ENCODE measurements at places on chromosomes 1 and 21.

DNA sequence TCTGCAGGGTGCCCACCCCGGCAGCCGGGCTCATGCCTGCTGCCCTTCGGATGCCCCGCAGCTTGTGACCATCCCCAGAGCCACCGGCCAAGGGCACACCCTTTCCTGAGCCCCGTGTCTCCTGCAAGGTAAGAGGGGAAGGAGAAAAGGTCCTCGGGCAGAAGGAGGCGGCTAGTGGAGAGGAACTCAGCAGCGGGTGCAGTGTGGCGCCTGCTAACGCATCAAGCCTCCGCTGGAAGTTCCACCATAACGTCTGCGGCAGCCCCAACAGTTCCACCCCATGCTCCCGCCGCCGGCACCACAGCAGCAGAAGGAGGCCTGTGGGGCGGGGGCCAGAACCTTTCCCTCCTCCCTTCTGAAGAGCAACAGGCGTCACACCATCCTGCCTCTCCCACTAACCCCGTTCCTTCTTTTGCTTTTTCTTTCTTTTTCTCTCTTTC lies 990 bp downstream of the VWA5B1 start:
- no peak for DNase-seq

- no peak for DNase-seq
Measured at GRCh38 chr1:27481994-27482620, 7.9 kb downstream of the WASF2 start.

- no peak for DNase-seq
Measured at GRCh38 chr1:48889082-48889481, 112.4 kb upstream of the BEND5 start.

- DNase-seq: no peak
Measured at GRCh38 chr1:169363046-169363730, 4.4 kb downstream of the NME7 start.

DNA sequence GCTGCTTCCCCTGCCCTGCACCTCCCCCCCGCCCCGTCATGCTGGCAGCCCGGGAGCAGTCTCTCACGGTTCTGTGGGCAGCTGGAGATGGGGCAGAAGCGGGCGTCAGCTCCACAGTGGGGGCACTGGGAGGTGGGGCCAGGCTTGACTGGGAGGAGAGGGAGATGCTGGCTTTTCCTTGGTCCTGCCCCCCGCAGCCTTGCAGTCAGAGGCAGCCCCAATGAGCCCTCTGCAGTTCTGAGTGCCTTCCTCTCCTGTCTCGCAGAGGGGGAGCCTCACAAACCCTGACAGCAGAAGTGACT lies 21.7 kb downstream of the ARHGEF10L start:
- no peak for DNase-seq

- no peak for DNase-seq
Measured at GRCh38 chr1:169644297-169644696, 14.4 kb upstream of the SELP start.

DNA sequence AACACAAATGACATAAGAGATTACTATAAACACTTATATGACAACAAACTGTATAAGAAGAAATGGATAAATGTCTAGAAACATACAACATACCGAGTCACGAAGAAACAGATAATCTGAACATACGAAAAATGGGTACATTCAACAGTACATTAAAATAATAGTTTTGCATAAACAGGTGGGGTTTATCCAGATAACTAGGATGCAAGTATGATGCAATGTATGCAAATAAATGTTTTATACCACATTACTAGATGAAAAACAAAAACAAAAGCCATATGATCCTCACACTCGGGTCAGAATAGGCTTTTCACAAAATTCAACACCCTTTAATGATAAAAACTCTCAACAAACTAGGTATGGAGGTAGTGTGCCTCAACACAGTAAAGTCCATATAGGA lies 1585.7 kb downstream of the BRINP3 start:
- no peak for DNase-seq

GRCh38 chr1:31784356-31785019 lies 20.3 kb upstream of the ADGRB2 start:
- DNase-seq: peak; percentile 1

DNA sequence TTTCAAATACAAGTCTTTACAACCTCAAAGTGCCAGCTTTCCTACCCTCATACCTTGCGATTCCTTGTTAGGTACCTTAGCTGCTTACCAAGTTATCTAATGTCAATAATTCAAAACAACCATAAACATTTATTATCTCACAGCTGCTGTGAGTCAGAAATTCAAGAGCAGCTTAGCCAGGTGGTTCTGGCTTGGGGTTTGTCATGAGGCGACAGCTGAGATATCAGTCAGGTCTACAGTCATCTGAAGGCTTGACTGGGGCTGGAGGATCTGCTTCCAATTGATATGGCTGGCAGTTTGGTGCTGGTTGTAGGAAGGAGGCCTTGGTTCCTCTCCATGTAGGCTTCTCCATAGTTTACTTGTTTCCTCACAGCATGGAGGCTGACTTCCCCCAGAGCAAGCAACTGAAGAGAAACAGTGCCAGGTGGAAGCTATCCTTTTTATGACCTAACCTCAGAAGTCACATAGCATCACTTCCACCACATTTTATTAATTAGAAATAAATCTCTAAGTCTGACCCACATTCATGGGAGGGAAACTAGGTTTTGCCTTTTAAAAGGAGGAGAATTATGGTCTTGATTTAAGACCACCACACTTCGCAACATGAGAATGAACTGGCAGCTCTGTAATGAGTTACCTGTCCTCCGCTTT lies 103.3 kb upstream of the FGGY start:
- DNase-seq: no peak

DNA sequence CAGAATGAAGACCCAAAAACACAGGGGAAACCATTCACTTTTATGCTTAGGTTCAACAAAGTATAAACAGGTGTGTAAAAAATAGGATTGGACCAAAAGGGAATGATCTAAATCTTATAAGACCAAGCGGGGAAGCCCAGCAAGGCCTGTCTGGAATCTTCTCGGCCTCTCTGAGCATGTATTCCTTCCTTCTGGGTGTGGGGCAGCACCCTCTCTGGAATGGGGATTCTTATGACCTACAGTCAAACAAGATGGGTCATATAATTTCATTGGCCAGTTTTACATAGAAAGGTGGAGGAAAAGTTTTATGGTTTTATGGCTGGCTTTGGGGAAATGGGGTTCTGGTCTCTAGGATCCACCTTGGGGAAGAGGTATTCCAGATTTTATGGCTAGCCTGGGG lies 11.2 kb downstream of the KCNK1 start:
- DNase-seq: no peak

GRCh38 chr1:33696311-33696710 lies 167.6 kb upstream of the HMGB4 start:
- DNase-seq: no peak

GRCh38 chr1:243939167-243939848 lies 89.3 kb upstream of the AKT3 start:
- no peak for DNase-seq

DNA sequence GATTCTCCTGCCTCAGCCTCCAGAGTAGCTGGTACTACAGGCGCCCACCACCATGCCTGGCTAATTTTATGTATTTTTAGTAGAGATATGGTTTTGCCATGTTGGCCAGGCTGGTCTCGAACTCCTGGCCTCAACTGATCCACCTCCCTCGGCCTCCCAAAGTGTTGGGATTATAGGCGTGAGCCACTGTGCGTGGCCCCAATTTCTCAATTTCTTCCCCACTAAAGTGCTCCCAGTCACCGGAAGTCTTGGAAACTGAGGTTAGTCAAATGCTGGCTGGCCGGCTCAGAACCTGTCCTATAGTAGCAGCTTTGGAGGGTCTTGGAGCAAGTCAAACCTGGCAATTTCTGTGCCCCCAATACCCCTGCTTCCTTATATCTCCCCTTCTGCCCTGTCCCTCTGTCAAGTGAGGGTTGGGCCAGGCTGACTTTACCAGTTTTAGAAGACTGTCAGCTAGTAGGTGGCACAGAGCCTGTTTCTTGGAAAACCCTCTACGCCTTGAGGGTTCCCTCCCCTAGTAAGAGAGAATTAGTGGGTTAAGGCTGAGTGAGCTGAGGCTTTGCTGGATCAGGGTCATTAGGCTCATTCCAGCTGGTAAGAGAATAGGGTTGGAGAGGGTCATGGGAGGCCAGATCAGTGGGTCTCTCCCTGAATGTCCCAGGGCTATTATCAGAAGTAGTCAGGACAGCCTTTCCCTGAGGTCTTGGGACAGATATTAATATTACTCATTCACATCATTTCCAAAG lies 8.3 kb upstream of the EPB41 start:
- DNase-seq: no peak

- no peak for DNase-seq
Measured at GRCh38 chr1:241310451-241310850, 46.6 kb downstream of the RGS7 start.

- DNase-seq: no peak
Measured at GRCh38 chr1:118991448-118991847, 3.3 kb upstream of the TBX15 start.

DNA sequence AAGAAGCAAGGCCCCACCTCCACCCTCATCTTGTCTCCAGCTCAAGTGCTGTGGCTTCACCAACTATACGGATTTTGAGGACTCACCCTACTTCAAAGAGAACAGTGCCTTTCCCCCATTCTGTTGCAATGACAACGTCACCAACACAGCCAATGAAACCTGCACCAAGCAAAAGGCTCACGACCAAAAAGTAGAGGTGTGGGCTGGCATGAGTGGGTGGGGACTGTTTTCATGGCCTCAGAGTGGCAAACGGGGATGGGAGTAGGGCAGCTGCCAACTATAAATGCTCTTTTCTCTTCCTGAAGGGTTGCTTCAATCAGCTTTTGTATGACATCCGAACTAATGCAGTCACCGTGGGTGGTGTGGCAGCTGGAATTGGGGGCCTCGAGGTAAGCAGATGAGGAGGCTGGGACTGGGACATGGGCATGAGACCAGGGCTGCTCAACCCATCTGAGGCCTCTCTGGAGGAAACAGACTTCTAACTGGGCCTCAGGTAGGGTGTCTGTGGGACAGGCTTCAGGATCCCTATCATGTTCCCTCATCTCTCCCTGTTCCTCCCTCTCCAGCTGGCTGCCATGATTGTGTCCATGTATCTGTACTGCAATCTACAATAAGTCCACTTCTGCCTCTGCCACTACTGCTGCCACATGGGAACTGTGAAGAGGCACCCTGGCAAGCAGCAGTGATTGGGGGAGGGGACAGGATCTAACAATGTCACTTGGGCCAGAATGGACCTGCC lies 8.8 kb upstream of the P3R3URF start:
- no peak for DNase-seq

DNA sequence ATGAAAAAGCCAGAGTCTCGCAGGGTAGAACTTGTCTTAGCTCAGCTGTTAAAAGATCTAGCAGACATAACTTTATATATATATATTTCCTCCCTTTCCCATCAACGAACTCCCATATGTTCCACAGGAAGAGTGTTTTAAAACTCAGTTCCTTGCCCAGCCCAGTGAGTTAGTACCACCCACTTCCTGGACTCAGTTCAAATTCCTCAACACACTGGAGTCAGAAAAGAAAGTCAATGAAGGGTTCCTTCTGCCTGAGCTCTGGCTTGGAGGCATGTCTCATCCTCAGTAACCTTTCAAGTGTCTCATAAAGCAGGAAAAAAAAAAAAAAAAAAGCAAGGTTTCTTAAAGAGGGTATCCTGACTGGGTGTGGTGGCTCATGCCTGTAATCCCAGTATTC lies 15.6 kb downstream of the TPM3 start:
- no peak for DNase-seq

GRCh38 chr1:172887162-172887561 lies 163.6 kb downstream of the TNFSF18 start:
- DNase-seq: no peak
